ENCODE measurements at places on chromosomes 5 and 9. TPM values are rescaled to one million over a fixed set of nuclear protein-coding genes. Genes with fewer than 3 reads are reported as not detected.

TMEM215 gene
- total RNA-seq = not detected

IFNE gene
- total RNA-seq = 0.39 TPM

TRIP13 gene
- total RNA-seq = 15.8 TPM

HAPLN1 gene
- not detected for total RNA-seq

TOR2A gene
- 21.9 TPM for total RNA-seq

SGCD gene
- 0.05 TPM for total RNA-seq

TAF1L gene
- not detected for total RNA-seq

ZNF367 gene
- 1.8 TPM for total RNA-seq

SPAAR gene
- total RNA-seq = 8.1 TPM

LCN9 gene
- total RNA-seq = not detected

All from glomerular endothelial cell (primary cell).